Cortex of kidney (tissue), 1 donor: ENCODE measurements at places on chromosomes 5 and 9.

DNA sequence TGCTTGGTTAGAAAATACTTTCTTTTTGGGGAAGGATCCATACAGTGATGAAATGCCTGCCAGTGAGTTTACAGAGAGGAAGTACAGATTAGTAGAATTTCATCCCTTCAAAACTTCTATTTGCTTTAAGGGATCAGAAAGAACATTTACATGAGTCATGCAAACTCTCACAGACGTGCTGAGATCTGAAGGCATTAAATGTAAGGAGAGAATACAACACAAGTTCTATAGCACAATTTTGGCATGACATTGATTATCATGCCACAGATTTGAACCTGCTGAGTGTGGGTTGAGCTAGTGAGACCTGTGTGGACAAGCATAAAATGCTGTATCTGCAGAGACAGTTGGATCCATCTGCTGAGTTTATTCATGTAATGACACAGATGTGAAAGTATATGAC is 613.6 kb upstream of the SEMA6A start:
- no peak for DNase-seq

DNA sequence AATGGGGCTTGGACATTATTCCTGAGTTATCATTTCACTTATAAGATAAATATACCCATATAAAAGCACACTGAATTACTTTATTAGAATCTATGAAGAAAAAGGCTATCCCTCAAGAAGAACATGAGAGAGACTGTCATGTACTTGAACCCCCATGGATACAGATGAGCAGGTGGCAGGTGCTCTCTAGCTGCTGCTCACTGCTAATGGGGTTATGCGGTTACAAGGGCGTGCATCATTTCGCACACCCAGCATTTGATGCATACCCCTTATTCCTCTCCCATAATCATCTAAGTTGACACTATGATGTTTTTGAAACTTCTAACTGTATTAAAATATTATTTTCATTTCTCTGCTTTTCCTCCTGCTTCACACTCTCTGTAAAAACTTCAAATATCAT is 16.4 kb downstream of the ITK start:
- no peak for DNase-seq

DNA sequence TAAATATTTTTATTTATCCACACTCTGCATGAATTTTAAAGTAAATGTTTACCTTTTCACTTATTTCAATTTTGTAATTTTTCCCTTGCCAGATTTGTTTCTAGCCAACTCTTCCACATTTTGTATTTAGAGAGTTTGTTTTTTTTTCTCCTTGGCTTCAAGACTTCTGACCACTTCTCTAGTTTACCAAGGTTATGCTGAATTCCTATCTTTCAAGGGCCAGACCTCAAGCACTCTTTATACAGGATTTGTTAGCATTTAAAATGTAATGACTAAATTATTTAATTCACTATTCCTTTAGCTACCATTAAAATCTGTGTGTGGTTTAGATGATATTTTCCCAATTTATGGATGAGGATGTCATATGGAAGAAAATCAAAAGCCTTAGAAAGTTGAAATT is 42.5 kb downstream of the MEF2C start:
- no peak for DNase-seq

DNA sequence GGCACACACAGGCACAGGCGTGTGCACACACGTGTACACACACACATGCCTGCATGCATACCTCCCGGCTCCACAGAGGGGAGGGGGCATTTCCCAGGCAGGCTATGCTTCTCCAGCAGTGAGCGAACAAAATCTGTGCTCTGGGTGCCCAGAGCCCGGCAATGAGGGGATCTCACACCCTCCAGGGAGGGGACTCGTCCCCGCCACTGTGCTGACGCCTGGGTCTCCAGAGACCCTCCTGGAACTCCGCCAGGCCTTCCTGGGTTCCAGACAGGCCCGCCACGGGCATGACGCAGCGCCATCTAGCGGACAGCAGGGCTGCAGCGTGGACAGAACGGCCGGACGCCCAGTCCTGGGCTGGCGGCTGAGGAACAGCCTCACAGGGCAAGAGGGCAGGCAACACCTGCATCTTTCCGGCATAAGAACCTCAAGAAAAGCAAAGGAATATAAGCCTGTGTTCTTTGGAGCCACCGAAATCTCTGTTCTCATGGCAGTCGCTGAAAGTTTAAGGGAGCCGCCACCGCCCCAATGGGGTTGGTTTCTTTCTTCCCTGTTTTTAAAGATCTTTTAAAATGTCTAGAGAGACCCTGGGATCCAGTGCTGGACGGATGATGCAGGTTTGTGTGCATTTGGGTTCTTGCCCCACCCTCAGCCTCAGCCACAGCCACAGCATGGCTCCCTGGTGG is 135.6 kb upstream of the PPP1R26 start:
- no peak for DNase-seq

GRCh38 chr9:38443597-38443996 is 19.3 kb upstream of the IGFBPL1 start:
- no peak for DNase-seq

- DNase-seq: no peak
Observed at GRCh38 chr9:101115102-101115501, 86.6 kb downstream of the PLPPR1 start.

DNA sequence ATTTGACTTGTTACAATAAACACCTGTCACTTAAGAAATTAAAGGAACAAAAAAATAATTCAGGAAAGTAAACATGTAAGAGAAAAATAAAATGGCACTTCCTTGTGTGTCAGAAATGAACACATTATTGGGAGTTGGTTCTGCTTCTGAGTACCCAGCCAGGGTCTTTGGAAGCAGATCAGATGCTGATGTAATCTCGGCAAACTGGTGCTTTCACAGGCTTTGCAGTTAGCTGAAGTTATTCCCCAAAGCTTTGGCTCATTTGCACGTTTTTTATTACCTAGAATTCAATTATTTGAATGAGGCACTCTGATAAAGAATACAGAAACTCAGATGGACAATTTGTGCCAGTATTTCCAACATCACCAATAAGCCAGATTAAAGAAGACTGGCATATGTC is 10.9 kb downstream of the CDH18 start:
- DNase-seq: no peak

- no peak for DNase-seq
Observed at GRCh38 chr5:23332650-23333251, 174.7 kb upstream of the PRDM9 start.

- no peak for DNase-seq
Observed at GRCh38 chr5:119074419-119074818, 3.5 kb downstream of the DMXL1 start.

DNA sequence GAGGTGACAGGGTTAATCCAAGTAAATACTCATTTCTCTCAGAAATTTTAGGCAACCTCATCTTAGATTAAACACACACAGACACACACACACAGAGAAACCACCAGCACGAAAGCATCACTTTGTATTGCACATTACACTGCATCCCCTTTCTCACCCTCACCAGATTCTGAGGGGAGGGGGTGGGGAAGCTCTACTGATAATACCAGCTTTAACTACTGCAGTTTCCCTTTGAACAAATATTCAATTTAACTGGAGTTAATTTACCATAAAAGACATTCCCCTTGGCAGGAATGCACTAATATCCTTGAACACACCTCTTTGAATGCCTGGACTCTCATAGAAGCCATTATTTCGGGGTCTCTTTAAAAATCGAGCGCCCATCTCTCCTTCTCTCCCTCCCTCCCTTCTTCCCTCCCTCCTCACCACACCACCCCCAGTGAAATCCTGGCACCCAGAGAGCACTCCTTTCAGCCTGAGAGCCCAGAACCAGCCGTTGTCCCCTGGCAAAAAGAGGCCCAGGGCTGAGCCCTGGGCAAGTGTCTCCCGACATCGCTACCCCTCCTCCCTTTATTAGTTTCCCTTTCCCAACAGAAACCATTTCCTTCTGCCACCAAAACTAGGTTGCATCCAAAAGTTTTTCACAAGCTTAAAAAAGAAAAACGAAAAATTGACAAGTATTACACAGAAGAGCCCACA is 2.8 kb upstream of the NFIB start:
- DNase-seq: no peak

- DNase-seq: no peak
Observed at GRCh38 chr9:95143591-95144561, 173.6 kb downstream of the FANCC start.

DNA sequence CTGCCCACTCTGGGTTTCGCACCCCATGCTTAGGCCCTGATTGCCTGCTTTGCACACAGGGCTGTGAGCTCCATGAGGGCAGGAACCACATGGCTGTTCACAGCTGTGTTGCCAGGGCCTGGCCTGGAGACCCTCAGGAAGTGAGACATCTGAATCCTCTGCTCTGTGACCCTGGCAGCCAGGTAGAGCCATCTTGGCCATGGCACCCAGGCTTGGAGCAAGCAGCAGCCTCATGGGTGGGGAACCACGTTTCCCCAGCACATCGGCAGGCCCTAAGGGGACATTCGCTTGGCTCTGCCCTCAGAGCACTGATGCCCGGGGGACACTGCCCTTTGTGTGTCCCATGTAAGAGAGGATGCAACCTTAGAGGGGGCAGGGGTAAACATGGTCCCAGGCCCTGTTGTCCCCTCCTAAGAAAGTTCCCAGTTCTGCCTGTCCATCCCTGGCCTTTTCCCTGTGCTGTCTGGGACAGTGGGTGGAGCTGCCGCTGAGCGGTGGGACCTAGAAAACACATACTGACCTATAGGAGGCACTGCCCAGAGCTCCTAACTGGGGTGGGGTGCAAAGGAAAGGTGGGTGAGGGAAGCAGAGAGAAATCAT is 144.1 kb upstream of the IER5L start:
- DNase-seq: no peak

DNA sequence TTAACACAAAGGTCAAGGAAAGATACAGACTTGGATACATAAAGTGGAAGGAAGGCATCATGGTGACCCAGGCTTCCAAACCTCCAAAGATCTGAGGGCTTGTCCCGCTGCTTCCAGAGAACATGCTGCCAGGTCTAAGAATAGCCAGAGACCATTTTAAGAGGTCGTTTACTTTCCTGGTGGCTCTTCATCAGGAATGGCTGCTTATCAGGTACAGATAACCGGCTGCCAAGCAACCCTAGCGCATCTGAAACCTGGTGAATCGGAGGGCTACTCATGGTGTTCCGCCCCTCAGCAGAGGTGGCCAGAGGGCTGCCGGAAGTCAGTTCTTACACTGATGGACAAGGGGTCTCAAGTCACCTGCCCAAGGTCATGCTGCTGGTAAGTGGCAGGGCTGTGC is 251.3 kb upstream of the DAP start:
- no peak for DNase-seq

DNA sequence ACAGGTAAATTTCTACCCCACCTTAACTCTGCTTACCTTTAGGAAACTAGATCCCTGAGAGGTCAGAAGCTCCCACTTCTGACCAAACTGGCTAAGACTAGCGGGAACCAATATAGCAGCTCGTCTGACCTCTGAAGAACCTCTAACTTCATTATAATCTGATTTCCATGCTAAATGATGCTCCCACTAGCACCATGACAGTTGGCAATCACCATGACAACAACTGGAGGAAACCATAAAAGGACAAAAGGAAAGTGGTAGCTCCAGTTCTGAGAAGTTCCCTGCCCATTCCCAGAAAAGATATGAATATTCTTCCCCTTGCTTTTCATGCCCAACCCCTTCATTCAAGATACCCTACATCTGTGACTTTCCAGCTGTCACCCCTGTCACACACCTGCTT is 483.3 kb downstream of the CTNND2 start:
- no peak for DNase-seq

- no peak for DNase-seq
Observed at GRCh38 chr5:27494887-27495286, 456.5 kb upstream of the CDH9 start.

- DNase-seq: no peak
Observed at GRCh38 chr9:76405868-76406267, 11.6 kb upstream of the RFK start.

- DNase-seq: no peak
Observed at GRCh38 chr5:102782217-102782872, 27.2 kb downstream of the PAM start.

DNA sequence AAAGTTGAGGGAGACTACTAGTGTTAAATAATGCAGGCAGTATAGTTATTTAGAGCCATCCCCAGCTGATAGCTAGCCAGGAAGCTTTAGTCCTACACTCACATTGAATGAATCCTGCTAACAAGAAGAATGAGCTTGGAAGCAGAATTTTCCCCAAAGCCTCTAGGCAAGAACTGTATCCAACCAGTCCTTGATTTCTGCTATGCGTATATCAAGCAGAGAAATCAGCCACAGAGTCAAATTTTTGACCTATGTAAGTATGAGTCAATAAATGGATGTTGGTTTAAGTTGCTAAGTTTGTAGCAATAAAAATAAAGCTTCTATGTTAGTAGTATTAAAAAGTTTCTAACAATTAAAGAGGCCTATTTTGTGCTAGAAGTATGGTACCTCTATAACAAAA is 672.1 kb upstream of the CHD1 start:
- DNase-seq: no peak

- DNase-seq: no peak
Observed at GRCh38 chr5:132080595-132080994, 7.0 kb downstream of the CSF2 start.

DNA sequence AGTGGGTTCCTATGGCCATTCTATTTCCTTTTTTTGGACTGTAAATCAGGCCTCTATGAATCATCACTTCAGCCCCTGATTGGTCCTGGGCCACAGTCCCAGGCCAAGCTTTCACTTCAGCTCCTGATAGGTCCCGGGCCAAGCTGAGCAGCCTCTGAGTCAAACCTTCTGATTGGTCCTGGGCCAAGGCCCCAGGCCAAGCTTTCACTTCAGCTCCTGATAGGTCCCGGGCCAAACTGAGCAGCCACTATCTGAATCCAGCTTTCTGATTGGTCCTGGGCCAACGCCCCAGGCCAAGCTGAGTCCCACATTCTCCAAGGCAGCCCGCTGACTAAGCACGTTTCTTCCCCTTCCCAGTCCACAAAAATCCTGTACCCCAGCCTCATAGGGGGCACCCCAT is 1972.9 kb upstream of the ACO1 start:
- DNase-seq: no peak

DNA sequence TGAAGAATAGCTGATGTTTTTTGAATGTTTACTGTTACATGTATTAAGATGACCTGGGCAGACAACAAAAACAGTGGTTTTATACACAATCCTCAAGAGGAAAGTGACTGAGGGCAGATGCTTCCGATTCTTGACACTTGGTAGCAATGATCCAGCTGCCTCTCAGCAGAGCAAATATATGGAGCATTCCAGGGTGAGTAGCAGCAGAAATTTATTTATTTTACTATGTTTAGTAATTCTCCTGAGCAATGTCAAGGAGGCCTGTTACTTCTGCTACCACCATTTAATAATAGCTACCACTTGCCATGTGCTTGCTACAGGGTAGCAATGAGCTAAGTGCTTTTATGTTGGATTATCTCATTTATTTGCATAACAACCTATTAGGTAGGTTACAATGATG is 69.1 kb upstream of the NR3C1 start:
- no peak for DNase-seq

DNA sequence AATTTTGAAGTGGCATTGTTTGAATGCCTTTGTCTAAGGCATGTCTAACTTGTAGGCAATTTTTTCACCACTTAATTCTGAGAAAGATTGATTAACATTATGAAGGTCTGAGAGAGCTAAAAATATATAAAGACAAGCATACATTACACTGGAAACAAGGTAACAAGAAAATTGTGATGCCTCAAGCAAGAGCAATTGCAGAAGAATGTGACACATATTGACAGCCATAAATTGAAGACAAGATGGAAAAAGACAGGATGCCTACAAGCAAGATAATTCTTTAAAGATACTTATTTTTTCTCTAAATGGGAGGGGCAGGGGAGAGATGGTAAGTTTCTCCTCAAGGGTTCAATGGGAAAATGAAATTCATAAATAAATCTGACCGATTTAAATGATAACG is 103.1 kb upstream of the CYLC2 start:
- no peak for DNase-seq
